ENCODE measurements at places on chromosomes 1 and 21. TPM values are rescaled to one million over a fixed set of nuclear protein-coding genes. Genes with fewer than 3 reads are reported as not detected.

MXRA8 gene
- polyA plus RNA-seq = 0.61 TPM

SLAMF6 gene
- polyA plus RNA-seq = 201 TPM

FMN2 gene
- not detected for polyA plus RNA-seq

MMP23B gene
- 3.4 TPM for polyA plus RNA-seq

CITED4 gene
- 16.4 TPM for polyA plus RNA-seq

PSRC1 gene
- polyA plus RNA-seq = 0.59 TPM

MASP2 gene
- polyA plus RNA-seq = not detected

PLXNA2 gene
- polyA plus RNA-seq = 1.0 TPM

NPPB gene
- polyA plus RNA-seq = not detected

BEND5 gene
- 3.1 TPM for polyA plus RNA-seq

MNDA gene
- polyA plus RNA-seq = 0.59 TPM

MCOLN3 gene
- 0.29 TPM for polyA plus RNA-seq

SELENBP1 gene
- polyA plus RNA-seq = not detected

UMODL1 gene
- not detected for polyA plus RNA-seq

SYCP1 gene
- not detected for polyA plus RNA-seq

KCNJ6 gene
- not detected for polyA plus RNA-seq

PEF1 gene
- 98.9 TPM for polyA plus RNA-seq

IGSF9 gene
- not detected for polyA plus RNA-seq

DLGAP3 gene
- polyA plus RNA-seq = not detected

PPIH gene
- polyA plus RNA-seq = 82.0 TPM

LCE3E gene
- not detected for polyA plus RNA-seq

PTAFR gene
- 1.1 TPM for polyA plus RNA-seq

COL8A2 gene
- not detected for polyA plus RNA-seq

CCDC185 gene
- not detected for polyA plus RNA-seq

ITLN2 gene
- not detected for polyA plus RNA-seq

NUDT4B gene
- 2.9 TPM for polyA plus RNA-seq
